ENCODE measurements at places on chromosomes 7 and 10.

GRCh38 chr7:111083413-111083812 lies 7.5 kb upstream of the LRRN3 start:
- peak; percentile 36 for DNase-seq

DNA sequence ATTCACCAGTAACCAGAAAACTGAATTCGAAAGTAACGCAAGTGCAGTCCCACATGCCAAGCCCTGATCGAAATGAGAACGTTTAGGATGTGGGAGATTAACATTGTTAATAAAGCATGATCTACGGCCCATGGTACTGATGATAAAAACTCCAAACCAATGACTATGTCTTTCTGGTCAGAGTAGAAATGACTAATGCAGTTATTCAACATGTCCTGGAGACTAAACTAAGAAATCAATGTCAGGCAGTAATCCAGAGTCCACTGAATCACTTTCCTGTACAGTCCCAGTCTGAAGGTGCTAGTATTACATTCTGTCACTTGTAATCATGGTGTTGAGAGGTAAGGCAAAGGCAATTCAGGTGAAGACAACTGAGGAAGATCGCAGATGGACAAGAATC lies 14.4 kb downstream of the NPSR1 start:
- DNase-seq: peak; percentile 45

DNA sequence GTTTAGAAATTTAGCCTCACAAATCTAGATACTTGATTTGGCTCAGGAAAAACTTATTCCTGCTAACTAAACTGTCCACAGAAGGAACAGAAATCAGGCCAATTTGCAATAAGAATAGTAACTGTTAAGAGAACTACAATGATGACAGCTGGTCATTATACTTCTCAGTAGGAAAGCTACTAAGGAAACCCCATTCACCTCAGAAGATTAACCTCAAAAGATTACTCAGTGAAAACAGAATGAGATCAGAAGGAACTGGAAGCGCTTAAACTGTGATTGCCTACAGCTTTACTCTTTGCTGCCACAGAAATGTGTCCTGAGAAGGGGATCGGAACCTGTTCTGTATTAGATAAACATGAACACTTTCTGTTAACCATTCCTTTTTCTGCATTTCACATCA lies 24.3 kb upstream of the DNAJB12 start:
- no peak for DNase-seq

GRCh38 chr7:24737281-24737680 lies 20.0 kb downstream of the GSDME start:
- no peak for DNase-seq

DNA sequence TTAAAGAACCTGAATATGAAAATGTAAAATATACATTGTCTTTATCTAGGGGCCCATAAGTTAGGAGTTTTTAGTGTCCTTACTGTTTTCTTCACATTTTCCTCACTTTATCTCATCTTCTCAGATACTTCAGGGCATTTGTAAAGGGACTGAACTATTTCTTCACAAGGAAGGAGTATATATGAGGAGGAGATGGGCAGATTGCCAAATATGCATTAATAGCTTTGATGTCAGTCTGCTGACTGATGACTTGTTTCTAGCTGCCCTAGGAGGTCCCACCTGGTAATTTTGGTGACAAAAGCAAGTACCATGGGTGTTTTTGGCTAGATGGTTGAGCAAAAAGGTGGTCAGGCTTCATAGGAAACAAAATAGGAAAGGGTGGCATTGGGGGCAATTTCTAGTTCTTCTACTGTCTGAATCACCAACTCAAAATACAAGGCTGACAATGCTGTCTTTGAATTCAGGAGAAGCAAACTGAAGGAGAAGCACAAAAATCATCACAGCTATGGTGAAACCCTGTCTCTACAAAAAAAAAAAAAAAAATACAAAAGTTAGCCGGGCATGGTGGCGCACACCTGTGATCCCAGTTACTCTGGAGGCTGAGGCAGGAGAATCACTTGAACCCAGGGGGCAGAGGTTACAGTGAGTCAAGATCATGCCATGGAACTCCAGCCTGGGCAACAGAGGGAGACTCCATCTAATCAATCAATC lies 10.4 kb upstream of the STRIP2 start:
- DNase-seq: no peak

DNA sequence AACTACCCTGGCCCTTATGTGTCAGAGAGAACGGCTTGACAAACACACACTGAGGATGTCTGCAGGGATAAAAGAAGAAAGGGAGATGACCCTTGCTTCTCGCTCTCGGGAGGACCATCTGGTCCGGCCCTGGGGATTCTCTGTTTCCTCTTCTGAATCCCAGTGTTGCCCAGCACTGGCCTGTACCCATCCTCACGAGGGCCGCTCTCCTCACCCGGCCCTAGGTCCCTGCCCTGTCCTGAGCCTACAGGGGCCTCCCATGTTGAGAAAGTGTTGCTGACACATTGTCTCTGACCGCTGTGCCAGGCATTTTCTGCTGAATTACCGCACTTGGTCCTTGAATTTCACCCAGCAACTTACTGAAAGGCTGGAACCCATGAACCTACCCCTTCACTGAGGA lies 171.9 kb upstream of the LANCL2 start:
- DNase-seq: no peak

GRCh38 chr10:102627291-102627735 lies 17.0 kb upstream of the TRIM8 start:
- DNase-seq: no peak

GRCh38 chr7:102973096-102973802 lies 60.4 kb downstream of the LRRC17 start:
- no peak for DNase-seq

DNA sequence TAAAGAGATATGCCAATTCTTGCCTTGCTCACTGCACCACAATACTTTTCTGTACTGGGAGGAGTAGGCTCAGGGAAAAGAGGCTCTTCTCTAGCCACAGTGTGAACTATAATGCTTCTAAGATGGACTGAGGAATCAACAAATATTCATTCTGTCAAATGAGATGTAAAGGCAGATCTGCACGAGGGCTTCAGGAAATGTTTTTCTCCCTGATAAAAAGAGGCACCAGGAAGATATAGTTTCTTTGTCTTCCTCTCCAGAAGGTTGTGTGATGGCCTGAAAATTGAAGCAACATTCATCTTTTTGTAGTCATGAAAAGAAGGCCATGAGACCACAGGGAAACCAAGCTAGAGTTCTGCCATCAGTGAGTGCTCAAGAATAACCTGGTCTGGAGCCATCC lies 79.1 kb upstream of the NME8 start:
- DNase-seq: no peak

GRCh38 chr10:338171-339037 lies 203.1 kb downstream of the ZMYND11 start:
- DNase-seq: peak; percentile 59

DNA sequence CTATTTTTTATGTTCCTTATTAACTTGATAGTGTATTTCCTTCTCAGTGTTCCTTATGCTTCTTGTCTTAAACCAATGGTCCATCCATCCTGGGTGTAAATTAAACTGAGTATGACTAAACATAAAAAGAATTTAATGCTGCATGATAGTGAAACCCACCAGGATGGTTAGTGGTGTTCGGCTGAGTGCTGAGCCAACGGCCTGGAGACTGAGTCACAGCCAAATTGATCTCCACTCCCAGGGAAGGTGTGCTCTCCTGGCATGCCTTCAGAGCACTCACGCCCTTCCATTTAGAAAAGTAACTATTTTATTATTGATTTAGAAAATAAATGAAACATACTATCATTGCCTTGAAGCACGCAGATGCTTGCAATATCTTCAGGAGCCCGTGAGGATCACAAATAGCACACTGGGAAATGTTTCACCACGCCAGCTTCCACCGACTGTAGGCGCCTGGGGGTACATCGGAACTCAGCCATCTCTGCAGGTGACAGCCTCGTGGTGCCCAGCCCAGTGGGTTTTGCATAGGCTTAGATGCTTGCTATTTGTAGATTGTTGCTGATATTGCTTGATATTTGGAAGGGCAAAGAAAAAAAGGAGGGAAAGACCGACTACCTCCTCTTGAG lies 40.0 kb upstream of the LOXL4 start:
- DNase-seq: no peak

- peak; percentile 57 for DNase-seq
These were observed 975 bp downstream of the GLCCI1 start for GRCh38 chr7:7969306-7970236.

DNA sequence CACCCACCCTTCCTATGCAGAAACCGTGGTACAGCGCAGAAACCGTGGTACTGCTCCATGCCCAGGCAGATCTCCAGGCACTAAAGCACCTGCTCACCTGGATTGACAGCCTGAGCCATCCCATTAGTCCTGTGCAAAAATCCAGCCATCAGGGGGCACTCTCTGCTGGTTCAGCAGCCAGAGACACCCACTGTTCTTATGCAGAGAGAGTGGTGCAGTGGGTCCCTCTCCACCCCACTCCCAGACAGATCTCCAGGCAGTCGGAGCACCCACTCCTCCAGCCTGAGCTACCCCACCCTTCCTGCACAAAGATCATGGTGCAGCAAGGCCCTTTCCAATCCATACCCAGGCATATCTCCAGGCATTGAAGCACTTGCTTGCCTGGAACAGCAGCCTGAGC lies 219.8 kb downstream of the CTNNA3 start:
- DNase-seq: no peak

- DNase-seq: no peak
These were observed 58.3 kb downstream of the SGMS1 start for GRCh38 chr10:50565301-50566083.

GRCh38 chr7:64946772-64947171 lies 43.7 kb downstream of the ZNF273 start:
- peak; percentile 19 for DNase-seq

DNA sequence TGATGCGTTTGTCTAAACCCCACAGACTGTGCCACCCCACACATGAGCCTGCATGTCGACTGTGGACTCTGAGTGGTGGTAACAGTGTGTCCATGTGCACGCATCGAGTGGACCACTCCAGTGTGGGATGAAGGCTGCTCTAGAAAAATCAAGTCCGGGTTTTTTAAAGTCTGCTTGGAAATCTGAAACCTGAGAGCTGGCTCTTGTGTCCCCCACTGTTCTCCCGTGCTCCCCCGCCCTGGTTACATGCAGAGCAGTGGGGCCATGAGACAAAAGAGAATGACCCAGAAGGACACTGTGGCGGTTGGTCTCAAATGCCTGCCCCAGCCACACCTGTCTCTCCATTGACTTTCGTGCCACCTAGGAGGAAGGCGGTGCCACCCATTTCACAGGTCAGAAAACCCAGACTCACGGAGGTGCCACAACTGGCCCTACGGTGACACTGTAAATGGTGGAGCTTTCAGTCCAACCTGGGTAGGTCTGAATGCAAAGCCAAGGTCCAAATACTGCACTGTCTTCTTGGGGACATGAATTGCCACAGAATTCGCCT lies 27.3 kb upstream of the PWWP2B start:
- DNase-seq: no peak

DNA sequence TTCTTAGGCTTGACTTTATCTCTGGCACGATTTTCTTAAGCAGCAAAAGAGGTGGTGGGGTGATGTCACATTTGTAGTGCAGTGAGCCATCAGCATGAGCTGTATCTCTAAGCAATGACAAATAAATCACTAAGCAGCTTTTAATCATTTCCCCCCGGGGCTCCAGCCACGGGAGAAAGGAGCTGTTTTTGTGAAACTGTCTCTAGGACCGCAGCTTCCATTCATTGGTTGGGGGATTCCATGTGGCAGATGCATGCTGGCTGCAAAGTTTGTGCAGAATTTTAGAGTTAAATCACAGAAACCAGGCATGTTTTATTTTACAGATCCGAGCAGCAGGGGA lies 464 bp downstream of the KIAA1217 start:
- DNase-seq: peak; percentile 31

DNA sequence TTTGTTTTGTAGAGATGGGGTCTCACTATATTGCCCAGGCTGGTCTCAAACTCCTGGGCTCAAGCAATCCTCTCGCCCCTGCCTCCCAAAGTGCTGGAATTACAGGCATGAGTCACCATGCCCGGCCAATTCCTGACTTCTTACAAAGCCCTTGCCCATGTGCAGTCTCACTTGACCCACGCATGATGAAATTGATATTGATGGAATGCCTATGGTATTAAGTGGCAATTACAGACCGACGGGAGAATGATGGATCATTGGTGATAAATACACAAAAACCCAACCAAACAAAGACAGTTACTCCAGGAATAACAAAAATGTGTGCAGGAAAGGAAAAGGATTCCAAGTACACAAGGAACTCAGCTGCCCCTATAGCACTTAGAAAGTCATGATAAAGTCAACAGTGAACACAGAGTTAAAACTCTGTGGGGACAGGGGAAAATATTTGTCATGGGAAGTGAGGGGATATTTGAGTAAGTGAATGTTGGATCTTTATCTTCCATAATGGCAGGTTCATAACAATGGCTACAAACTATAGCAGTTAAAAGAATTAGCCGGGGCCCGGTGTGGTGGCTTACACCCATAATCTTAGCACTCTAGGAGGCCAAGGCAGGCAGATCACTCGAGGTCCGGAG lies 21.6 kb downstream of the HIP1 start:
- DNase-seq: peak; percentile 70

DNA sequence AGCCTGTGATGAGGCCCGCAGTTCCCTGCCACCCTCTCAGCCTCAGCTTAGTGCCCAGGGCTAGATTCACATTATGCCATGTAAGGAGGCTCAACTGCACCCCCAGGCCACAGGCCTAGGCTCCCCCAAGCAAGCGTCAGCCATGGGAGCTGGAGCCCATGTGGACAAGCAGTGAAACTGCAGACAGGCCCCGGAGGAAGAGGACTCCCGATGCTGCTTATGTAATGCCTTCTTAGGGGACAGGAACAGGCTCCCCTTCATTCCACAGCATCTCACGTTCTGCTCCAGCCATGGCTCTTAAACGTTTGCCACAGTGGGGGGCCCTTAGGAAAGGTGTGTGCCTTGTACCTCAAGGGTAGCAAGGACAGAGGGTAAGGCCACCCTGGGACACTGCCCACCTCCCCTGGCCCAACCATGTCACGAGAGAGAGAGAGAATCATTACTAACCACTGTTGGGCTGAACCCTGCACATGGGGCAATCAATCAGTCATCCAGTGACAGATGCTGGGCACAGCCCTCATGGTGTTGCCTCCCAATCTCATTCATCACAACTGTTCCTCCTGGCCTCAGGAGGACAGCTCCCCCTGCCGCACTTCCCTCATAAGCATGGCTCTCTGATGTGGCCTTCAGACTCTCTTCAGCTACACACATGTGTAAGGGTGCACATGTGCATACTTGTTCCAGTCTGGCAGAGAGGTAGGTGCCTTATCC lies 263.0 kb downstream of the GRID1 start:
- DNase-seq: no peak

GRCh38 chr7:28536259-28536658 lies 123.9 kb downstream of the CREB5 start:
- peak; percentile 27 for DNase-seq

- no peak for DNase-seq
These were observed 22.6 kb downstream of the ZNF786 start for GRCh38 chr7:149067869-149068268.

Measured in GM03348 (cell line).